ENCODE measurements at places on chromosomes 5 and 9.

GRCh38 chr5:93602241-93603077 lies 19.4 kb downstream of the NR2F1 start:
- no peak for DNase-seq

- no peak for DNase-seq
These were observed 233.8 kb downstream of the GAS1 start for GRCh38 chr9:86713470-86713869.

GRCh38 chr5:125717209-125717608 lies 706.0 kb upstream of the GRAMD2B start:
- DNase-seq: no peak

DNA sequence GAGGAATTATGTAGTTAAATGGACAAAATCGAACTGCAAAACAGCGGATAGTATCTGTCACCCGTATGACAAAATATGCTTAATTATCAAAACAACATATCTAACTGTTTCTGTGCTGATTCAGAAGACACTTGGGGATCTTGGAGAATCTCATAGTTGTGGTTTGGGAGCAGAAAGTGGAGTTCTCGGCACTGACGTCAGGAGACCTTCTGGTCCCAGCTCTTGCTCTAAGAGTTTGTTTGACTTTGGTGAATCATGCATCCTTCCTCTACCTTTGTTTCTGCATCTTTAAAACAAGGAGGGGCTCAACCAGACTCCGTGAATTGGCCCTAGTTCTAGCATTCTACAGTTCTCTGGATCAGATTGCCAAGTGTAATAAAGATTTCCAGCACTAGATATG lies 37.0 kb upstream of the TAF1L start:
- no peak for DNase-seq

GRCh38 chr9:29556317-29556716 lies 1983.0 kb upstream of the C9orf72 start:
- DNase-seq: no peak

DNA sequence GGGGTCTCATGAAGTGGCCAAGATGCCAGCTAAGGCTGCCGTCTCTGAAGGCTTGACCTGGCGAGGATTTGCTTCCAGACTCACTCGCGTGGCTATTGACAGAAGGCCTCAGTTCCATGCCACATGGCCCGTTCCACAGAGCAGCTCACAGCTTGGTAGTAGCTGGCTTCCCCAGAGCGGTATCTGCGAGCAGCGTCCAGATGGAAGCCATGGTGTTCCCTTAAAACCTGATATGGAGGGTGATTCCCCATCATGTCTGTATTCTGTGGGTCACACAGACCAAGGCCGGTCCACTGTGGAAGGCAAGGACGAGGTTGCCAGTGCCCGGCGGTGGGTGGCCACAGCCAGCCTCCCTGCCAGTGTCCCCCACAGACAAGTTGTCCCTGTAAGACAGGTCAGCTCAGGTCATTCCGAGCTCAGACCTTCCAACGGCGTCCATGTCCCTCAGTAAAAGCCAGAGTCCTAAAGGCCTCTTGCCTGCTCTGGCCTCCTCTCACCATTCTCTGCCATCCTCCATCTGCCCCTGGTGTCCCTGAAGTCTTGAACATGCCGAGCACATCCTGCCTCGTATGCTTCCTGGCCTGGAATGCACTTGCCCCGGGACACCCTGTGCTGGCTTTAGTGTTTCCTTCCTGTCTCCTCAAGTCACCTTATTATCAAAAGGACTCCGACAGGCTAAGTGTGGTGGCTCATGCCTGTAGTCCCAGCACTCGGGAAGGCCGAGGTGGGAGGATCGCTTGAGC lies 61.3 kb upstream of the LRRTM2 start:
- no peak for DNase-seq

DNA sequence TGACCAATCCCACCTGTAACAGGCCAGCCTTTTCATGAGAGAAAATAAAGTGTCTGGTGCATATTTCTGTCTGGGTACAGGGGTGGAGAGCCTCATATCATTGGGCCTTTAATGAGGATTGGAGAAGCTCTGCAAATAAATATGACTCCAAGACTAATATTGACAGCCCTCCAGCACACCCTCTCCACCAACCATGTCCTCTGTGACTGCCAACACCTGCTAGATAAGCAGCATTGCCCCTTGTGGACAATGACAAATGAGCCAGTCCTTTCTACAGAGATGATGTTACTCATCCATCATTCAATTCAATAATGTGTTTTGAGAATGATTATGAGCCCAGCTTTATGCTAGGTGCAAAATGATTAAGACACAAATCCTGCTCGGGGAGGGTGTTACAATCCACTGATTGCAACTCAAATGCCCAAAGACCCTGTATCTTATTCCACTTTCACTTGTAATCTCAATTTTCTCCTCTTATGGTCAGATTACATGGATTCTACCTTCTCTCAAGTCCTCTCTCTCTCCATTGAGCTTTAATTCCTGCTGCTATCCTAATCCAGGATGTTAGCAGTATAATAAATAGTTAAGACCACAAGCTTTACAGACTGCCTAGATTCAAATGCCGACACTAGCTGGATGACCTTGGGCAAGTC lies 2.1 kb upstream of the GFRA3 start:
- DNase-seq: no peak

GRCh38 chr5:32690153-32690552 lies 21.0 kb upstream of the NPR3 start:
- no peak for DNase-seq

GRCh38 chr5:112064956-112065355 lies 308.0 kb upstream of the NREP start:
- DNase-seq: no peak

DNA sequence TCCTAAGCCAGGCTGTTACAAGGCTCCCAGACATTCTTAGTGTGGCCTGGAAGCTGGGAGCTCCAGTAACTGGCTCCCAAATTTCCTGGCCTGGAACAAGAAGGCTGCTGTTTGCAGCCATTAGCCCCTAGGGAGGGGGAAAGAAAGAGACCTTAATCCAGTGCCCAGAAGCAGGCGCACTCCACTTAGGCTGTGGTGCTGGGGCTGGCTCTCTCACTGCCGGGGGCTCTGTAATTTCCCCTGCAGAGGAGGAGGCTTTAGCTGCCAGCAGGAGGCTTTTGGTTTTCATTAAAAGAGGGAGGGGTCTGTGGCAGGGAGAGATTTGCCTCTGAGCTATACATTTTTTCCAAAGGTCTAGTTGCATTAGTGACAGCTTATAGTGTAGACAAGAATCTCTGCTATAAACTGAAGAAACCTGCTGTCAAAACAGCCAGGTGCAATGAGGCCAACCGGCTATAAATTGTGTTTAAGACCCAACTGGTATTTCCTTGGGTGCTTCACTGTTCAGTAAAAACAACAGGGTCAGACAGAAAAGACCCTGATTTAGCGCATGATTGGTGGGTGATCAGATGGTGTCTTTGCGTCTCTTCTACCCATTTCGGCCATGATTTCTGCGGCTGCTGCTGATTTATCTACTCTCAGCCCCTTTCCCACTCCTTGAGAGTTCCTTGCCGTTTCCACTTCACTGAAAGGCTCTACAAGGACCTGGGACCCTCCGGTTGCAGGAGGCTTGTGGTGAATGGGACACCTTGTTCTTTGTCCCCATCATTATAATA lies 254.6 kb downstream of the AOPEP start:
- no peak for DNase-seq

- DNase-seq: no peak
These were observed 102.3 kb upstream of the MAP3K1 start for GRCh38 chr5:56712895-56713591.

All from midbrain (tissue), 1 donor.